ENCODE measurements at places on chromosomes 2 and 18.

DNA sequence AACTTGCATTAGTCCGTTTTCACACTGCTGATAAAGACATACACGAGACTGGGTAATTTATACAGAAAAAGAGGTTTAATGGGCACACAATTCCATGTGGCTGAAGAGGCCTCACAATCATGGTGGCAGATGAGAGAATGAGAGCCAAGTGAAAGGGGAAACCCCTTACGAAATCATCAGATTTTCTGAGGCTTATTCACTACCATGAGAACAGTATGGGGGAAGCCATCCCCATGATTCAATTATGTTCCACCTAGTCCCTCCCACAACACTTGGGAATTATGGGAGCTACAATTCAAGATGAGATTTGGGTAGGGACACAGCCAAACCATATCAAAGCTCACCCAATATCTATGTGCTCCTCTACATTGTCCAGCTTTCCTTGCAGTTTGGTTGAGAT is 16.0 kb upstream of the SERPINE2 start:
- no peak for DNase-seq

GRCh38 chr18:57727952-57728807 is 74.9 kb downstream of the ATP8B1 start:
- DNase-seq: no peak

DNA sequence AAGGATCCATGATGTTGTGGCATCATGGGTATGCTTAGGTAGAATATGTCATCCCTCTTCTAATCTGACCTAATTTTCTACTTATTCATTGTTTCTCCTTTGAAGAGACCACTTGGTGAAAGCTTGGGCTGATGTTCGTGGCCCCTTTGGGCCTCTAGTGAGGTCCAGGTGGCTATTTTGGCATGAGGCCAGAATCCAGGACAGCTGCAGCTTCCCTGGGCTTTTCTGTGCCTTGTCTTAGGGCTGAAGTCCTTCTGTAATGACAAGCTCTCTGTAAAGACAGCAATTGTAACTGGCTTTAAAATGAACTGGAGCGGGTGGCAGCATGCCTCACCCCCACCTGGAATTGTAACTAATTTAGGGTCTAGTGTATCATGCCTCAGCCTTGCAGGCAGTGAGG is 15.6 kb upstream of the MC2R start:
- DNase-seq: no peak

GRCh38 chr2:238785528-238785860 is 62.4 kb upstream of the TWIST2 start:
- DNase-seq: no peak

GRCh38 chr2:14632133-14632936 is at the start of gene LRATD1:
Gene LRATD1 (plus strand): TSS chr2:14632717. CDS start chr2:14633980, 1,263 bp downstream.
- DNase-seq: no peak
